ENCODE measurements at places on chromosomes 3 and 15.

DNA sequence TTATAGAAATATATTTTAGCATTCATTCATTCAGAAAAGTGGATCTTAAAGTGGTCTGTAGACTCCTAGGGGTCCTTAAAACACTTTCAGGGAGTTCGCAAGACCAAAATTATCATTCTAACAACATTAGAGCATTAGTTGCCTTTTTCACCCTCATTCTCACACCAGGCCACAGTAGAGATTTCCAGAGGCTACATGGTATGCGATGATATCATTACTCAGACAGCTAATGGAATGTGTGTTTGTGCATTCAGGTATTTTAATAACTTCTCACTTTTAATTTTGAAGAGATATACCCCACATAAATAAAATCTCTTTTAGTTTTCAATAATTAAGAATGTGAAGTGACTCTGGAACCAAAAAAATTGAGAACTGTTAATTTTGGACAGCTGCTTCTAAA, 206.9 kb downstream of the NSUN3 start:
- DNase-seq: no peak

- no peak for DNase-seq
Observed at GRCh38 chr3:3902161-3902560, 102.9 kb downstream of the LRRN1 start.

GRCh38 chr3:37598808-37599581, 262.7 kb upstream of the CTDSPL start:
- no peak for DNase-seq

GRCh38 chr15:72033711-72034110, 84.2 kb downstream of the MYO9A start:
- DNase-seq: no peak

- DNase-seq: no peak
Observed at GRCh38 chr15:73680549-73680948, 3.6 kb upstream of the CD276 start.

DNA sequence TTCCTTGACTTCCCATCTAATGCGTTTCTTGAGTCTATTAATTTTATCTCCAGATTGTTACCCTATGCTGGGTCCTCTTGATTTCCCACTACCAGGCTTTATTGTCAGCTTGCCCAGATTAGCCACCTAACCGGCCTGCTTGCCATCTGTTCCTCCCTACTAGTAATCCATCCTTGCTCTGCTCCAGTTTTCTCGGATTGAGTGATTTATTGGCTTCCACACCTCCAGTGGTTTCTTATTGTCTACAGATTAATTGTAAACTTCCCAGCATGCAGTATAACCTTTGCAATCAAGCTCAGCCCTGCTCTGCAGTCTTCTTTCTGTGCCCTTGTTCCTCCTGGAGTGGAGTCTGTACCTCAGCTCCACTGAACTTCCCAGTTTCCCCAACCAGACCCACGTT, 63.4 kb downstream of the ARHGEF26 start:
- DNase-seq: no peak

- DNase-seq: no peak
Observed at GRCh38 chr3:42101048-42101447, 9.9 kb downstream of the TRAK1 start.

DNA sequence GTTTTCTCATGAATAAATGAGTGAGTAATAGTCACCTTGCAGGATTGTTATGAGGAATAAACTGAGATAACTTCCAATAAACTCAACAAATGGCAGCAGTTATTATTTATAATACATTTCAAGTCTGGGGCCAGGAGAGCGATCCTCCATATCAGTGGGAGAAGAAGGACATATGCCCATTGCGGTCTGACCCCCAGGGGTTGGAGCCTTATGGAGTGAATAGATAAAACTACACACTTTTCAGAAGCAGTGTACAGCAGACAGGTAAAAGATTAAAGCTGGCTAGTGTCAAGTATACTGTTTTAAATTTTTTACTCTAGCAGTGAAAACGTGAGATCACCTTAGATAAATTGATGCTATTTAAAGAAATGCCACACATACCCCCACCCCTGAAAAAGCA, 43.5 kb downstream of the DIPK2A start:
- DNase-seq: no peak

DNA sequence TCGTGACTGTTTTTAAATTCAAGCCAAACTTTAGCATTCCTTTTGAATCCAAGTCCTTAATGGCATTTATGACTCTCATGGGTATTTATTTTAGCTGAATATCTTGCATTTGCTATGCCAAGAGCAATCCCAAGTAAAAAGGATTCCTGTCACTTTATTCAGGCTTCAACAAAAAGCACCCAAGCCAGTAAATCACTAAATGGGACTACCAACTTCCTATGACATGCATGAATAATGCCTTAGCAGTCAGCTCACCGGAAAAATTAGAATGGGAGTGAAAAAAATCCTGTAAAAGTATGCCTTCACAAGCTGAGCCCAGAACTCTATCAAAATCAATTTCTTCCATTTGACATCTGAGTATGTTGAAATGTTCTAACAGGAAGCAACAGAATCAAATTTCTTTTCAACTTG, 1297.9 kb downstream of the ROBO2 start:
- peak; percentile 37 for DNase-seq

DNA sequence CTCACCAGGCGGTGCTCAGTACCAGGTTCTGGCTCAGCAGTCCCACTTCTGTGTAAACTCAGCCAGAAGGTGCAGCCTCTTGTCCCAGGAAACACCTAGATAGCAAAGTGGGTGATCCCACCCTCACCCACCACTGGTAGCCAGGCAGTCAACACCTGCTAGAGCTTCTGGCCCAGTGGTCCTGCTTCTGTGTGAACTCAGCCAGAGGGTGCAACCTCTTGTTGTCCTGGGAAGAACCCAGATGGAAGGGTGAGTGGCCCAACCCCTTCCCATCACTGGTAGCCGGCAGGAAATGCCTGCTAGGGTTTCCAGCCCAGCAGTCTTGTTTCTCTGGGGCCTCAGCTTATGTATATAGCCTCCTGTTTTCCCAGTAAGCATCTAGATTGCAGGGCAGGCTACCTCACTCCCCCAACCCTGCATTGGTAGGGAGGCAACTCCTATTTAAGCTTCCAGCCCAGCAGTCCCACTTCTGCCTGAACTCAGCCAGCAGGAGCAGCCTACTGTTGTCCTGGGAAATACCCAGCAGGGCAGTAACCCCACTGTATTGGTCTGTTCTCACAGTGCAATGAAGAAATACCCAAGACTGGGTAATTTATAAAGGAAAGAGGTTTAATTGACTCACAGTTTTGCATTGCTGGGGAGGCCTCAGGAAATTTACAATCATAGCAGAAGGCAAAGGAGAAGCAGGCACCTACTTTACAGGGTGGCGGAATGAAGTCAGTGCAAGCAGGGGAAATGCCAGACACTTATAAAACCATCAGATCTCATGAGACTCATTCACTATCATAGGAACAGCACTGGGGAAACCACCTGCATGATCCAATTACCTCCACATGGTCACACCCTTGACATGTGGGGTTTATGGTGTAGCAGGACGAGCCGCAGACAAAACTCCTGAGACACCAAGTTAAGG, 110.6 kb downstream of the DTWD1 start:
- DNase-seq: no peak

- DNase-seq: no peak
Observed at GRCh38 chr3:187082758-187083375, 56.4 kb downstream of the RPL39L start.

- DNase-seq: no peak
Observed at GRCh38 chr15:60396100-60396499, 1.7 kb downstream of the ANXA2 start.

- no peak for DNase-seq
Observed at GRCh38 chr3:107674371-107674770, 151.6 kb downstream of the BBX start.

GRCh38 chr15:59223736-59224135, 17.1 kb downstream of the LDHAL6B start:
- no peak for DNase-seq

DNA sequence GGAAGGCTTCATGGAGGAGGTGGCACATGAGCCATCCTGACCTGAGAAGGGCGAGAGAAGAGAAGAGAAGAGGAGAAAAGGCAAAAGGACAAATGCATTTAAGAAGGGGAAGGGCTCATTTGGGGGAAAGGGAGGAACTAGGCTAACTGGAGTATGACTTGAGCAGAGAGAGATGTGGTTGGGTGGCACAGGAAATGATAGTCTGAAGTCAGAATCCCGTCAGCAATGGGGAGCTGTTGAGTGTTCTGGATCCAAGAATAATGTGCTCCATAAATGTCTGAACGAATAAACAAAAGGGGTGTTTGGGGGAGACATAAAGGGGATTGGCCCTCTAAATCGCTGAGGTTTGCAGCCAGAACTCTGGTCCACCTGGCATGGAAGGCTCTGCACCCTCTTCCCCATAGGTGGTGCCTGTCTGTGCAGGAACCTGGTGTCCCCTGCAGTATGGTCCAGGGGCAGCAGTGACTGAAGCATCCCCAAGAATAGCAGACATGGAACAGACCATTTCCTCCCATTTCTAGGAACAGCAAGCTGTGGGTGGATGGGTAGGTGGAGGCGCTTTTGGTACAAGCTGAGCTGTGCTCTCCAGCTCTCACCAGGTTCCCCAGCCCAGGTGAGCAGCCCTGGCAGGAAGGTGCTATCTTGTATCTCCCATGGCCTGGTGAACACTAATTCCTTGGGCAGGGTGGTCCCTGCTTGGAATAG, 15.2 kb downstream of the CORO2B start:
- DNase-seq: no peak

DNA sequence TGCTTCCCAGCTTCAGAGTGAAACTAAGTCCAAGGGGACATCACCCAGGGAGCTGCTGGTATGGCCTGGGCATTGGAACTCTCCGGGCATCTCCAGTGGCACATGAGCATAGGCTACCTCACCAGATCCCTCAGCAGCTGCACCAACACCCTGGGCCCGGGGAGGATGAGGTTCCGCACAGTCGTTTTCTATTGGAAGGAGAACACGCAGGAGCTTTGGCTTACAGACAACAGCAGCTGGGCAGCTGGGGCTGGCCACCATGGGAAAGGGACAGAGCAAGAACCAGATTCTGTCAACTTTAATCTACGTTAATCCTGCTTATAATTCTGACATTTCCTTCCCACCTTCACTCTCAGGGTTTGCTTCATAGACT, 65.5 kb downstream of the MYO1E start:
- DNase-seq: no peak

DNA sequence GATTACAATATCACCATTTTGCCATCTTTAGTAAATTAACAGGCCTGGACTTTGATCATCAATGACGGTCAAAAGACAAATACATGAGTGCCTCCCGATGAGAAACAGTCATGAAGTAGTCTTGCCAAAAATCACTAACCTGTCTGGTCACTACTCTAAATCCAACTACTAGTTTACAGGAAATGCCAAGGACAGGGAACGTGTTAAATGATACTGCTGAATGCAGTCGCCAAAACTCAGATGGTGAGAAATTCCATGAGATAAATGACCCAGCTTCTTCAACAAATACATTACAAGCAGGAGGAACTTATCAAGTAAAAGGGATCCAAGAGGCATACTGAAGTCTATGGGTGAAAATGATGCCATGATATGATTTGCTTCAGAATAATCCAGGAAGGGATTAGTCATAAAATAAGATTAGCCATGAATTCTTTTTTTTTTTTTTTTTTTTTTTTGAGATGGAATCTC, 35.8 kb upstream of the ATP13A3 start:
- no peak for DNase-seq

DNA sequence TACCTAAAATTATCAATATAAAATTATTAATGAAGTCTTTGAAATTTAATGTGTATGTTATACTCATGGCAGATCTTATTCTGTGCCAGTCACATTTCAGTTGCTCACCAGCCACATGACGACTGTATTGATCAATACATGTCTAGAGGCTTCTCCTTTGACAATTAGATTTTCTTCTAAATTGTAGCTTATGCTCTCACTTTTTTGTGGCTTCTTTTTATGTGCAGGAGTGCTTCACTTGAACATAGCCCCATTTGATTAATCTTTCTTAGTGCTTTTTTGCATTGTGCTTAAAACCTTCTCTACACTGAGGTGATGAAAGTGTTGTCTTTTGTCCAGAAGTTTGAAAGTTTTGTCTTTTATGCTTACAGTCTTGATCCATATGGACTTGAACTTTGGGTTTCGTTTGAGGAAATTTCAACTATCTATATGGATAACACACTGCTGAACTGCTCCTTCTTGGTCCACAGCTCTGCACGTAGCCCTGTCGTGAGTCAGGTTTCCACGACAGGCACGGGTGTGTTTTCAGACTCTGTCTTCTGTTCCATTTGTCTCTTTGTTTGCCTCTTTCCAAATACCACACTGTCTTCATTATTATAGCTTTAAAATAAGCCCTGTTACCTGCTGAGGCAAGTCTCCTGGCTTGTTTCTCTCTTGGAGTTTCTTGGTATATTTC, 393.9 kb upstream of the CFAP20DC start:
- DNase-seq: no peak

- DNase-seq: no peak
Observed at GRCh38 chr3:68206524-68207117, 552.2 kb upstream of the SUCLG2 start.

DNA sequence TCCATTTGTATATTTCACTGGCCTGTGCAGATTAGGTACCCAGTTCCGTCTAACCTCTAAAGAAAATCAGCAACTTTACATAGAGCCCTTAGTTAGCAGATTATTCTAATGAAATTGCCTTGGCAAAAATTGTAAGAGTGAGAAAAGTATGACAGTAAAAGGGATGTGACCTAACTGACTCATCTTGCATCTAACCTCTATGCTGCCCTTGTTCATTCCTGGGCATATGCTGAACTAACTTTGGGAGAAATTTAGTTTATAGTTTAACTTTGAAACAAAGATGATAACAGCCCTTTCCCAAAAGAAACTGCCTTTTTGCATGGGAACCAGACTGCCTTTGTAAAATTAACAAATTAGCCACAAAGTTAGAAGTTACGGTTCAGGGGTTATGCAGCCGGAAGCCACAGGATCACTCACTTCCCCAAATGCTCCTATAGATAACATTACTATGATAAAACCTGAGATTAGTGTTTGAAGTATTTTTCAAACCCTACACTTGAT, 839.8 kb upstream of the ALCAM start:
- no peak for DNase-seq

DNA sequence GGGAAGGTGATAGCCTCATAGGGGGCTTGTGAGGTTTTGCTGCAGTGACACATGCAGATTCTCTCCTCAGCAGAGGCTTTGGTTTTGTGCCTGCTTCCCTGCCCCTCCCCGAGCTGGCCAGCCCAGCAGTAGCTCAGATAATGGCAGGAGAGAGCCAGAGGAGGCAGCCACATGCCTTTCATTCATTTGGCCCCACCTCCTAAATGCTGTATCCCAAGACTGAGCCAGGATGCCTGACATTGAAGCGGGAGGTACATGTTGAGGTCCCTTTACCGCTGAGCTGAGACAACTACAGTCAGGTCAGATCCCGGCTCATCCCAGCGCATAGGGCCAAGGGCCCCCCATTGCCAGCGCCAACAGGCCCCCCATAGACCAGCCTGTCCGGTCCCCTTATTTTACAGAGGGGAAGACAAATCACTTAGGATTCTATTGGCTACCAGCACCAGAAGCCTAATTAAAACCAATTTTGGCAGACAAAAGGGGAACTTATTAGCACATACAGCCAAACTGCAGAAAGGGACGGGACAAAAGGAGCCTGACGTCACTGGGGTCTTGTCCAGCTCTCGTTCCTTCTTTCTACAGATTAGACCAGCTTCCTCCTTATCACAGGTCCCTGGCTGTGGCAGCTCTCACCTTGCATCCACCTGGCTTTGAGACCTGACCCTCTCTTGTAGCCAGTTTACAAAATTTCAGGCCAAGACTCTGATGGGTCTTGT, 12.1 kb upstream of the POLG start:
- DNase-seq: no peak

Data from BJ (cell line).